Cardiac muscle cell (in vitro differentiated cells and primary cell): ENCODE measurements at places on chromosomes 2 and 18. TPM values are rescaled to one million over a fixed set of nuclear protein-coding genes. Genes with fewer than 3 reads are reported as not detected.

GRCh38 chr2:3253913-3254441 lies 123.6 kb downstream of the EIPR1 start:
- no peak for DNase-seq

GRCh38 chr18:57430079-57431001 lies 4.8 kb upstream of the ONECUT2 start:
- DNase-seq: no peak

GRCh38 chr2:232697807-232698110 lies 628 bp downstream of the GIGYF2 start:
- DNase-seq: no peak

DNA sequence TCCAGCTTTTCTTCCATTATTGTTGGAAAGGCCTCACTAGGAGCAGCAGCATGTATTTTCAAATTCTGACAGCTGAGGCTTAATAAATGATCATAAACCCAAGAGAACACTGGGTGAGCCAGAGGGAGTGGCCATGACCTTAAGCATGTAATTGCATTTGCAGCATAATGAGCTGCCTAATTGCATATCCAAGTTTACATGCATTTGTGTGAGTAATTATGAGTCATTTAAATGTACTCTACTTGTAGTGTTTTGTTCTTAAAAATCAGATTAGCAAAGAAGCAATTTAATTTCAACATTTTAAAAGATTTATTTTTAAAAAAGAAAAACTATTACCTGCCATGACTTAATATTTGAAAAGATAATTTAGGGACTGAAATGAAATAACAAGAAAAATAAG lies 74.8 kb downstream of the NOL10 start:
- DNase-seq: peak; percentile 10

GRCh38 chr2:12915787-12916186 lies 199.1 kb downstream of the TRIB2 start:
- no peak for DNase-seq

Gene INHBB
- total RNA-seq: not detected in 2 replicates

Gene CHRNG
- total RNA-seq: 0.04 TPM in 1 of 2 replicates, not detected in the other

Gene CCDC74B
- total RNA-seq: 10.3 and 17.0 TPM in 2 replicates

Gene TCF23
- not detected in 2 replicates for total RNA-seq
